ENCODE measurements at places on chromosomes 13 and 19.

- peak; percentile 19 for DNase-seq
Observed at GRCh38 chr19:46351241-46352041, 4.6 kb downstream of the PPP5C start.

DNA sequence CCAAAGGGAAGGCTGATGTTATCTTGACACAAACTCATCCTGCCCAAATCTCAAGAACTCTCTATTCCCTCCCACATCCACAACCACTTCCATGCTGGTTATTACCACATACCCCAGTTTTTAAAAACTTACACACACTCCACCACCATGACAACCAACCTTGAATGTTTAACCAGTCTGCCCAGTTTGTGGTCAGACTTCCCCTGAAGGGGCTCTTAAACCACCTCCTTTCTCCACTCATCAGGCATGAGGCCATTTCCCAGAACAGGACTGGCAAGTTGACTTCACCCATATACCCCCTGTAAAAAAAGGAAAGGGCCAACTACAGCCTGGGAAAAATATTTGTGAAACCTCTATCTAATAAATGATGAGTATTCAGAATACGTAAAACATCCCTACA, 12.4 kb upstream of the ZSCAN4 start:
- DNase-seq, result no peak

GRCh38 chr13:72523593-72523992, 203.8 kb downstream of the MZT1 start:
- no peak for DNase-seq

- DNase-seq, result no peak
Observed at GRCh38 chr13:32887617-32888016, 128.6 kb upstream of the KL start.

- no peak for DNase-seq
Observed at GRCh38 chr13:37925878-37926473, 56.4 kb upstream of the TRPC4 start.

DNA sequence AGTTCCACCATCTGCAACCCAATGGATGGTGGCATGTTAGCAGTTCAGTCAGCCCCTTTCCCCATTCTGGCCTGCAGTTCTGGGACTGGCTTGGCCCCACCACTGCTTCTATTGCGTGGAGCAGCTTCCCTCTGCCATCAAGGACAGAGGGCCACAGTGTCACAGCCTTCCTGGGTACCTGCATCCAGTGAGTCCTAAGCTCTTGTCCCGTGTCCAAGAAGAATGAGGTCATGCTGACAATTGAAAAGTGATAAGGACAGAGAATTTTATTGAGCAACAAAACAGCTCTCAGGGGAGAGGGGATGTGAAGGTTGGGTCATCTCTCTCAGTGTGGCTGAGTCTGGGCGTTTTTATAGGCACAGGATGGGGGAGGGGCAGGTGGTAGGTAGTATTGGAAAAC, 33.5 kb upstream of the SIN3B start:
- DNase-seq, result no peak

GRCh38 chr19:27776020-27776419, 1436.9 kb downstream of the UQCRFS1 start:
- DNase-seq, result no peak

Measured in stimulated activated CD4-positive, alpha-beta T cell treated with anti-CD3 and anti-CD28 coated beads, TNF-alpha, amount 100 ng/mL, for 24 hours (primary cell).